Stimulated activated CD4-positive, alpha-beta T cell treated with anti-CD3 and anti-CD28 coated beads, Interleukin-2, amount 100 ng/mL, for 24 hours (primary cell): ENCODE measurements at places on chromosomes 6 and 20.

DNA sequence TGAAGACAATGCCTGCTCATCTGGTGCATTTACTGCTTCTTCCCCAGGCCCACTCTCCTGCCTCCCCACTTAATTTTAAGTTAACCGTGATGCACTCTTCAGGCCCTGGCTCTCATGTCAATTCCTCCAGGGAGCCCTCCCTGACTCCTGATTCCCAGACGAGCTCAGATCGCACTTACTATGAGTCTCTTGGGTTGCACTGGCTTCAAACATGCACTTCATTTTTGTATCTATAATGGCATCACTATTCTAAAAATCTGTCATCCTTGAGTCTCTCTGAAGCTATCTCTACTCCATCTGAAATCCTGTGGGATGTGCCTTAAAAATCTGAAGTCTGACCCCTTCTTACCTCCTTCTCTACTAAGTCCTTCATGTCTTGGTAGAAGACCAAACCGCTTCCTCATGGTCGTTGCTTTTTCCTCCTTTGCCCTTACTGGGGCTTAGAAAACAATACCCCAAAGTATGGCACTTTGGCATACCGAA lies 24.7 kb downstream of the COX4I2 start:
- DNase-seq = no peak

DNA sequence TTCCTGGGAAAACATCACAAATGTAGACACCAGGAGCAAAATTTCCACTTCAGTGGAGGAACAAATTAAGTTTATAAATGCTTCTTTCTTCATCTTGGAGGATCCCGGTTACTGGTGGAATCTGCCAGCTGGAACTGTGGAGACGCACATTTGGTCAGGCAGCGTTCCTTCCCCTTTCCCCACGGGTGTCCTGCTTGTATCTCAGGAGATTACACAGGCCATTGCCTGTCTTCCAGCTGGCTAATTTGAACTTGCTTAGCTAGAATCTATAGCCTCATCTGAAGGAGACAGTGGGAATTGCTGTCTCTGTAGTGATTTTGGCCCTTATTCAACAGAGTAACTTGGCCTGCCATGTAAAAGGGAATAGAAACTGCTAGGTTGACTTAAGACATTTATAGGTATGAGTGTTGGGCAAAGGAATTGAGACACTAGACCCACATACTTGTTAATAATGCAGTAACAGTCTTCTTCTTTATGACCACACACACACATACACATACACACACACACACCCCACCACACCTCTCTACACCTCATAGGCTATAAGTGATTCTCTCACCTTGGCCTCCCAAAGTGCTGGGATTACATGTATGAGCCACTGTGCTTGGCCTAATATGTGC lies 34.4 kb downstream of the TSBP1 start:
- DNase-seq = no peak

GRCh38 chr20:46253391-46253790 lies 54.9 kb downstream of the CDH22 start:
- DNase-seq = no peak

DNA sequence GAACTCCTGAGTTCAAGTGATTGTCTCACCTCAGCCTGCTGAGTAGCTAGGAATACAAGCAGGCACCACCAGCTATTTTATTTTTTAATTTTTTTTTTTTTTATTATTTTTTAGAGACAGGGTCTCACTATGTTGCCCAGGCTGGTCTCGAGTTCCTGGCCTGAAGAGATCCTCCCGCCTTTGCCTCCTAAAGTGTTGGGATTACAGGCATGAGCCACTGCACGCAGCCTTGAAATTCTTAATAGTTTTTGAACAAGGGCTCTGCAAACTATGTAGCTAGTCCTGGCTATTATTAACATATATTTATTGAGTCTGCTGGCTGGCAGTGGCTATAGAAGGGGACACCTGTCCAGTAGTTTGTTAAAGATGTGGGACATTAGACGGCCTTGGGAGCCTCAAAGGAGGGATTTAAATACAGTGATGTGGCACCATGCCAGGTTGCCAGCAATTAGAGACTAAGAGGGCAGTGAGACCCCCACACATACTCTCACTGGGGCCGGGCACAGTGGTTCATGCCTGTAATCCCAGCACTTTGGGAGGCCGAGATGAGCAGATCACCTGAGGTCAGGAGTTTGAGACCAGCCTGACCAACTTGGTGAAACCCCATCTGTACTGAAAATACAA lies 21.1 kb upstream of the TAF8 start:
- no peak for DNase-seq

DNA sequence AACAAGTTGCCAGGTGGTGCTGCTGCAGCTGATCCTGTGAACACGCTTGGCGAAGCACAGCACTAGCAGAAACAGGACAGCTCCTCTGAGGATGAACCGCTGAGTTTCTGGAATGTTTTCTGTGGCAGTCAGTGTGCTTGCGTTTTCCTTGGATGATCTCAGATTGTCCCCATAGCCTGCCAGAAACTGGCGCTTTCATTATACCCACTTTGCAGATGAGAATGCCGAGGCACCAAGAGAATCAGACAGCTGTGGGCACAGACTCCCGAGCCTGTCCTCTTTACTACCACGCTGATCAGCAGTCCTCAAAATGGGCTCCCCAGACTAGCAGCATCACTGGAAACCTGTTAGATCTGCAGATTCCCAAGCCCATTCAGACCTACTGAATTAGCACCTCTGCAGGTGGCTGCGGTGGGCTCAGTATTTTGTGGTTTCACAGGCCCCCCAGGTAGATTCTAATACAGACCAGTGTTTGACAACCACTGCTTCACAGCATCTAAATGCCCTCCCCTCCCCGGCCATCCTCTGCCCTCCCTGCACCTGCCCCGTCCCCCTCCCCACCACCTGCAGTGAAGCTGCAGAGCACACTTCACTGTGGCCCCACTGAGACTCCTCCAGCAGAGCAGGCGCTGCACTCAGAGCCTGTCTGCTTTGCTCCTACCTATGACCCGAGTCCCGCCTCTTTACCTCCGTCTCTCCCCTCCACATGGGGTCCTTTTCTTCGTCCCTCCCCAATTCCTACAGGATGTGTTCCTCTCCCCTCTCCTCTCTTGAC lies 29.6 kb downstream of the SPATA2 start:
- DNase-seq = no peak

GRCh38 chr6:3281631-3282475 lies 23.1 kb downstream of the PSMG4 start:
- DNase-seq = no peak

DNA sequence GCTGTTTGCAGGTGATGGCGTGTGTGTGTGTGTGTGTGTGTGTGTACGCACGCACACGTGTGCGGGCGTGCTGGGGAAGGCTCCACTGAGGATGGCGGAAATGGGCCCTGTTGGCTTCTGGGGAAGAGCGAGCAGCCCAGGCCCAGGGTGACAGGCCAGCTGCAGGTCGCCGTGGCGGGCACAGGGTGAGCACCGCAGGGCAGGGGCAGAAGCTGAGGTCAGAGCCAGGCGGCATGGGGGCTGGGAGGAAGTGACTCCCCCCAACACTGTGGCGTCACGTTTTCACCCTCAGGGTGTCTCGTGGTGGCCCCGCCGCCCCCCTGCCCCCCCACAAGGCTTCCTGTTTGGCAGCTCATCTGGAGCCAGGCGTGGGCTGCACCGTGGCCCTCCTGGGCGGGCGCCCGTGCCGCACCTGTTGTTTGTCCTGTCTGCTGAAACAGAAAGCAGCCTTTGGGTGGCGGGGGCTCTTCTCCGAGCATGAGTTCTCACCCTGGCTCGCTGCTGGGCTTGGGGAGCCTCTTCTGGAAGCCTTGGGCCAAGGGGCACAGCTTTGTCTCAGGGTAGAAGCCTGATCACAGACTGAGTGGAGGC lies 7.1 kb downstream of the RBM38 start:
- peak; percentile 83 for DNase-seq

DNA sequence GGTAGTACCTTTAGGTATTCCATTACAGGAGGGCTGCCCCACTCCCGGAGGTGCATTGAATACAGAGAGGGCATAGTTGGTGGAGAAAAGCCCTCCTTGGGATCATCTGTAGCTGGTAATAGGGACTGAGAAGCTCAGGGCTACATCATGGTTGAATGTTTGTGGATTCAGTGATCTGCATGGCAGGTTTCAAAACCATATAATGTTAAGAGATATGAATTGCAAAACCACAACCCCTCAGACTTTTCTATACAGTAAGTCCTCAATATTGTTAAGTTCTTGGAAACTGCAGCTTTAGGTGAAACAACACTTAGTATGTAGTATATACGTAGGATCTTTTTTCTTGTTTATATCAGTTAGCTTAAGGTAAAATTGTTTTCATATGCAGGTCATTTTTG lies 11.3 kb downstream of the TULP4 start:
- DNase-seq = no peak

GRCh38 chr6:12570461-12571030 lies 146.0 kb upstream of the PHACTR1 start:
- DNase-seq = no peak

GRCh38 chr6:28867086-28867409 lies 56.7 kb downstream of the TRIM27 start:
- DNase-seq = peak; percentile 37

DNA sequence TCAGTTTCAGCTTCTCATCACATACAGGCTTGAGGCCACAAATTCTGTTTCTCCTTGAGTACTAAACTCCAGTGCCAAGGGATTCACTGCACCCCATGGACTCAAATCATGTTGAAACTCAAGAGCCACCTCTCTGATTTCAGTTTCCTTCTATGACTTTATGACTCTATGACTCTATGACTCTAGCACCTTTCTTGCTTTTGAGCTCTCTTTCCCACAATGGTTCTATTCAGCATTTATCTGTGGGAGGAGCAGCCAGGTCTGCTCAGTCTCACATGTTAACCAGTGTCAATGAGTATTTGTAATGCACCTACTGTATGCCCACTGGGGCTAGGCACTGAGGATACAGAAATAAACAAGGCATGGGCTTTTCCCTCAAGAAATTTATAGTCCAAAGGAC lies 14.6 kb upstream of the SLC22A2 start:
- no peak for DNase-seq

- DNase-seq = no peak
Measured at GRCh38 chr6:152184917-152185574, 377.6 kb downstream of the ESR1 start.

DNA sequence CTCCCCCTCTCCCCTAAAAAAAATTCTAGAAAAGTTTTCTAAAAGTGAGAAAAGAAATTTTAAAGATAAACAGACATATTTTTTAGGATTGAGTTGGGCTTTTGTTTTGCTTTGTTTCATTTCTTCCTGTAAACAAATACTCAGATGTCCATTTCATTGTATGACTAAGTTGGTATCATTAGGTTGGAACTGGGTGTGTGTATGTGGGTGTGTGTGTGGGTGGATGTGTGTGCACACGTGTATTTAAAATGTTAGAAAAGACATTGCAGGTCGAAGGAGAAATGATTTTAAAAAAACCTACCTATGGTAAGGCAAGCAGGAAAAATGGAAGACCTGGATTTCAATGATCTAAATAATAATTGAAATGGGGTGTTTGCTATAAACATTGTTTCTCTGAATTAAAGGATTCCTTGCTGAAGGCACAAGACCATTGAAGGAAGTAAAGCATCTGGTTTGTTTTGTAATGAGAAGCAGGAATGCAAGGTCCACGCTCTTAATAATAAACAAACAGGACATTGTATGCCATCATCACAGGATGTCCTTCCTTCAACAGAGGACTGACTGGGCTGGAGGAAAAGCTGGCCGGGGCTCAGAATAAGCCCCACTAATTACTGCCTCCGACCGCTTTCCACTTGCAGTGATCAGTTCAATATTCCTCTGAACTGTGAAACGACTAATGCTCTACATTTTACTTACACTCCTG lies 996 bp upstream of the PRDM1 start:
- DNase-seq = no peak

- DNase-seq = no peak
Measured at GRCh38 chr6:84685983-84686584, 78.3 kb downstream of the TBX18 start.

DNA sequence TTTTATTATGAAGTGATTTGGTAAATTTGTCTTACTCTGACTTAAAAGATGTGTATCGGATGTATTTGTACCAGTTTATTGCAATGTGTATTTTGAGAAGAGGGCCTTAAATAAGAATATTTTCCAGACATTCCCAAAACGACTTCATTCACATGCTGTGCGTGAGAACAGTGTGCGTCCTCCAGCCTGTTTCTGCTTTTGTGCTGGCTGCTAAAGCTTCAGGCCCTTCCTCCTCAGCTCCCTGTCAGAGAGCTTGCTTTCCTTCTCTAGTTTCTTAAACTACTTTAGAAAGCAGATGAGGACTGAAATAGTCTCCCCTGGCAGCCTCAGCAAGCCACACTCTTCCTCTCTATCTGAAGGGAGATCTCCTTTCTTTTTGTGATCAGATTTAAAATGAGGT lies 157.8 kb downstream of the SAMD5 start:
- no peak for DNase-seq

DNA sequence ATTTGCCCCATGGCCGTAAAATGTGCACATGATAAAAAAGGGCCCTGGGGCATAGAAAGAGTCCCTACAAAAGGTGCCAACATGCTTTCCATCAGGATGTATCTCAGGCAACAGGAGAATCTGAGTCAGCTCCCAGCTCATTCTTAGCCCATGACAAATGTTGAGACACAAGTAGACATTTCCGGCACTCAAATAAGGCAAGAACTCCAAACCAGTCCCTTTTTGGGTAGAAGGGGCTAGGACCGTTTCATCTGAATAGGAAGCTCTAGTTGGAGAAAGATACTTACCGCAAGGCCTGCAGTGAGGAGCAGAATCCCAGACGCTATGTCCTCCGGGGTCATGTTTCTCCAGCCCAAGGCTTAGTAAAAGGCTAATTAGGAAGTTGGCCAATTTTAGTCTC lies 261.0 kb upstream of the RIN2 start:
- DNase-seq = no peak

DNA sequence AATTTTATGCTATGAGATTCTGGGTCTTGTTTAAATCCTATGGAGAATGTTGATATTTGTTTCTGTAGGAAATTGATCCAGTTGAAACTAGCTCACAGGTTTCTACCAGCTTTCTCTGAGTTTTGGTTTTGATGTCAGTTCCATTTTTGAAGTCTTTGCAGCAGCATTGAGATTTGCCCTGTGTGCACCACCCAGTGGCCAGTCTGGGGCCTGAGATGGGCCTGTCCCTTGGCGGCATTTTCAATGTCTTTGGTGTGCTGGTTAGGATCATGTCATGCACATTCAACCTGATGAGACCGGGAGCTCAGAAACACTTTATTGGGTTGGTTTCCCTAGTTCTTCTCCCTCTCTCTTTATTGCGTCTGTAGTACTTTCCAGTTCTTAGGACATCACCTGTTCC lies 395.2 kb upstream of the MAP3K7 start:
- no peak for DNase-seq

- no peak for DNase-seq
Measured at GRCh38 chr20:41151134-41151869, 14.0 kb downstream of the PLCG1 start.

DNA sequence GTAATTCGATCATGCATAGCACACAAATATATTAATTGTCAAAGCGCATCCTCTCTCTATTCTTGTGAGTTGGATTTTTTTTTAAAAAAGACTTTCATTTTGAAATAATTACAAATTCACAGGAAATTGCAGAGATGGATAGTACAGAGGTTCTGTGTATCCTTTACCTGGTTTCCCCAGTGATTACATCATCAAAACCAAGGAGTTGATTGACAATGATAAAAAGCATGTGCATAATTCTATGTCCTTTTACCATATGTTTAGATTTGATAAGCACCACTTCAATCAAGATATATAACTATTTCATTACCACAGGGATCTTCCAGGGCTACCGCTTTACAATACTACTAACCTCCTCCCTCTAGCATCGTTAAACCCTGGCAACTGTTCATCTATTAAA lies 40.2 kb downstream of the CCN2 start:
- DNase-seq = no peak
